ENCODE measurements at places on chromosomes 7 and 10. TPM values are rescaled to one million over a fixed set of nuclear protein-coding genes. Genes with fewer than 3 reads are reported as not detected.

HMX3 gene
- total RNA-seq = not detected

FAM25G gene
- not detected for total RNA-seq

MRLN gene
- not detected for total RNA-seq

AGR2 gene
- 3.5 TPM for total RNA-seq

SMURF1 gene
- total RNA-seq = 37.7 TPM

PPP1R9A gene
- total RNA-seq = 10.8 TPM

VWDE gene
- 4.1 TPM for total RNA-seq

CRHR2 gene
- not detected for total RNA-seq

SVOPL gene
- total RNA-seq = not detected

MSANTD7 gene
- 17.4 TPM for total RNA-seq

SEMA4G gene
- total RNA-seq = 6.6 TPM

NEURL1 gene
- not detected for total RNA-seq

PNLIPRP3 gene
- not detected for total RNA-seq

PNLIPRP2 gene
- total RNA-seq = not detected

TMEM184A gene
- total RNA-seq = 13.4 TPM

STRIP2 gene
- 1.7 TPM for total RNA-seq

NUTM2A gene
- total RNA-seq = 1.7 TPM

OR2A42 gene
- total RNA-seq = not detected

FGFR2 gene
- total RNA-seq = 7.4 TPM

PSD gene
- 0.78 TPM for total RNA-seq

TYW1B gene
- total RNA-seq = 0.78 TPM

SRRT gene
- 72.5 TPM for total RNA-seq

MAGI2 gene
- total RNA-seq = 0.84 TPM

OR6V1 gene
- not detected for total RNA-seq

FAM25C gene
- total RNA-seq = not detected

LRRD1 gene
- total RNA-seq = not detected

AKR1B15 gene
- 0.72 TPM for total RNA-seq

Measured in Caki2 (cell line).